ENCODE measurements at places on chromosomes 7 and 10.

- no peak for DNase-seq
Measured at GRCh38 chr7:92955081-92955480, 118.7 kb upstream of the CDK6 start.

DNA sequence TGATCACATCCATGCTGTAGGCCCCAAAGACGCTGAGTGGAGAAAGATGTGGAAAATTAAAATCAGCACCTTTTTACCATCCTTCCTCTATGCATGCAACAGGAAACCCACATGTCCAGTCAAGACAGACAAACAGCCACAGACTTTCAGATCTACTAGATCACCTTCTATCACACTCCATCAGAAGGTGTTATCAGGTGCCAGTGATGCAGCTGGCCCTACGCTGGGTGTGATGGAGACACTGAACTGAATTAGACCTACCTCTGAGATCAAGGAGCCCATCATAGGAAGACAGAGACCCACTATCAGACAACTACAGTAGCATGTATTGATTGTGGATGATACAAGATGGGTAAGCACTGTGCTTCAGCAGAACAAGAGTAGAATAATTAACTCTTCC lies 15.5 kb downstream of the CYP3A4 start:
- no peak for DNase-seq

GRCh38 chr7:128405471-128406313 lies 4.1 kb downstream of the IMPDH1 start:
- no peak for DNase-seq

GRCh38 chr10:101139421-101139911 lies 8.4 kb downstream of the TLX1 start:
- DNase-seq, result no peak

DNA sequence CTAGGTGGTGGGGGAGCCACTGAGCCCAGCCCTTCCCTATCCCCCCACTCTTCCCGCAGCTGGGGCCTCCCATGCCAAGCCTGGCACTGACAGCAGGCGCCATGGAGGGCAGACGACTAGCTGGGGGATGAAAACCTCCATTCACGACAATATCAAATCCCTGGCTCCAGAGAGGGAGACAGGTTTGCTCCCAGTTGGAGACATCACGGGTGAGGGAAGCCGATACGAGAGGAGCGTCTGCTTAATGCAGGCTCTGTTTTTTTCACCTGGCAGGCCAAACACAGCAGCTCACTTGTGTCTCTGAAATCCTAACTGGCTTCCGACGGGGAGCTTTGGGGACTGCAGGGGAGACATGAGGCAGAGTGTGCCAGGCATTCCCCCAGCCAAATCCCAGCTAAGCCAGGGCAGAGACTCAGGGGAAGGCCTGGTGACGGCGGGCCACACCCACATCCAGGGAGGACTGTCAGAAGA lies 307.4 kb upstream of the ZMIZ1 start:
- no peak for DNase-seq

- DNase-seq, result peak; percentile 19
Measured at GRCh38 chr10:15715619-15716227, 4.0 kb downstream of the ITGA8 start.

GRCh38 chr7:92973974-92974373 lies 137.6 kb upstream of the CDK6 start:
- DNase-seq, result no peak

Data from brain microvascular endothelial cell (primary cell).